KBM-7 (cell line): ENCODE measurements at places on chromosomes 2 and 18.

- DNase-seq = no peak
Measured at GRCh38 chr2:3968736-3969135, 265.4 kb downstream of the DCDC2C start.

GRCh38 chr2:170365686-170366085, 187.7 kb downstream of the MYO3B start:
- DNase-seq = no peak

DNA sequence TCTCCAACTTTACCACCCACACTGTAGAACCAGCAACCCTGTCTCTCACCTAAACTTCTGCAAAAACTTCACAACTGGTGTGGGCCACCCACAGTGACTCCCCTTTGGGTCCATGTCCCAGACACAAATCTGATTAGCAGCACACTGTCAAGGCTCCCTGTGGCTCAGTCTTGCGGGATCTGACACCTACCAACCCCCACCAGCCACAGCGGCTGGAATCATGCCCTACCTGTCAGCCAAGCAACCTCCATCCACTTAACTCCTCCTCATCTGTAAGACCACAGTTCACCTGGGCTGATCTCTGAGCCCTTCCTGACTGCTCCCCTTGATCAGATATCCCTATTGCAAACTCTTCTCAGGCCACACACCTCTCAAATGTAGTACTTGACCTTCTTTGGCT, 14.6 kb downstream of the TCF4 start:
- DNase-seq = no peak

DNA sequence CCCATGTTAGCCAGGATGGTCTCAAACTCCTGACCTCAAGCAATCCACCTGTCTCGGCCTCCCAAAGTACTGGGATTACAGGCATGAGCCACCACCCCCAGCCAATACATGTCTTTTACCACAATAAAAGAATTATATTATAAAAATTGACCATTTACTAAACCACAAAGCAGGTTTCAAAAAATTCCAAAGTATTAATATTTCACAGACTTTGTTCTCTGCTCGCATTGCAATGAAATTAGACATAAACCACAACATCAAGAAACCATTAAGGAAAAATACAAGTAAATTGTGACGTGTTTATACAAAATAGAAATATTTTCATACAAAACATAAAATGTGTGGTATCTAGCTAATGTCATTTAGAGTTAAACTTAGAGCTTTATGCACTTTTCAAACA, 13.4 kb upstream of the MAPRE3 start:
- no peak for DNase-seq

GRCh38 chr2:20457661-20458630, 11.1 kb downstream of the RHOB start:
- DNase-seq = no peak

DNA sequence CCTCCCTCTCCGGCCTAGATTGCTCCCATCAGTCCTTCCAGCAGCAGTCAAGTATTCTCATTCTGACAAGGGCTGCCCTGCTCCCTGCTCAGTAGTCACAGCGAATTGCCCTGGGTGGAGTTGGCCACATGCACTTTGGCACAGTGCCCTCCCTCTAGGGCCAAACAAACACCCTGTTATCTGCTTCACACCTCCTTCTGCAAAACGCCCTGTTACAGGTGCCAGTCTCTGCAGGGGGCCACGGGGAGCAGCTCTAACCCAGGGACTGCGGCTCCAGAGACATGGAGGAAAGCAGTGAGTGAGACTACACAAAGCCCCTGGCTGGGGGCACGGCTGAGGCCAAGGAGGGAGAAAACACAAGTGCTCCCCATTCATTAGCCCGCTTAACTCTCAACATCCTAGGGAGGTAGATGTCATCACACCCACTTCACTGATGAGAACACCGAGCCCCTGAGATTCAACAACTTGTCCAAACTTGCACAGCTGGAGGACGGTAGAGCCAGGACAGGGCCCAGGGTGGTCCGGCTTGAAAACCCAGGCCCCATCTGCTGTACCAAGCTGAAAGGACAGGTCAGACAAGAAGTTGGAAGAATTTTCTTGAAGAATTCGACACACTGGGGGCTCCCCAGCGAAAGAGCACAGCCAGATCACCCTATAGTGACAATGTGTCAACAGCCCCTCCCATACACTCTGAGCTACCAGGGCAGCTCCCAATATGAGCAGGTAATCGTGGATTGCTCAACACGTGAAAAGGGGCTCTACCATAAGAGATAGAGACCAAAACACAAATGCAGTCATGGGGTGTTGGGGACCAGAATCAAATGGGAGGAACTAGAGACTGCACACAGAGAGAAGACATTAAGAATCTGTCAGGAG, 8.7 kb upstream of the TFCP2L1 start:
- DNase-seq = no peak

DNA sequence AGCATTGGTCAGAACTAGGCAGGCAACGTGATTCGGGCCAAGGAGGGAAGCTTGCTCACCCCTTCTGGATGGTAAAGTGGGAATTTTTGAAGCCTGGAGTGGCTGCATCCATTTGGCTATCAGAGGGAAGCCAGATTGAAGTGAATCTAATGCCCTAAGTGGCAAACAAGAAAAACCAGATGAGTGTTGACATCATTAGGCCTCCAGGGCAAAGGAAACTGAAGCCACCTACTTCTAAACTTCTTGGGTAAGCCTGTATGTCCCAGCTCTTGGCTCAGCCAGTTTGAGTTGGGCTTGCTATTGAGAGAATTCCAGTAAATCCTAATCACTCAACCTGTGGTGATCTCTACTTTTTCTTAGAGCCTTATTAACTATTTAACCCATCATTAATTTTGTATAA, 20.9 kb downstream of the SOX11 start:
- no peak for DNase-seq

DNA sequence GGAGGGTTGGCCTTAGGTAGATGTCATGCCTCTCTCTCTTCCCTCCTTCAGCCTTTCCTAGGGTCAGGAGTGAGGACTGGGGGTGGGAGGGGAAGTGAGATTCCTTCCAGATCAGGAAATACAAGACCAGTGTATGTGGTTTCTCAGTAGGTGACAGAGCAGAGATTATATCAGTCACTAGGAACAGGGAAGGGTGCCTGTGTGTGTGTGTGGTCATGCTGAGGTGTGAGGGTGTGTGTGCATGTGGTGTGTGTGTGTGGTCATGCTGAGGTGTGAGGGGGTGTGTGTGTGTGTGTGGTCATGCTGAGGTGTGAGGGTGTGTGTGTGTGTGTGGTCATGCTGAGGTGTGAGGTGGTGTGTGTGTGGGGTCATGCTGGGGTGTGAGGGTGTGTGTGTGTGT, 259.8 kb downstream of the LOXHD1 start:
- no peak for DNase-seq

GRCh38 chr2:161100211-161100895, 59.9 kb upstream of the TANK start:
- no peak for DNase-seq

DNA sequence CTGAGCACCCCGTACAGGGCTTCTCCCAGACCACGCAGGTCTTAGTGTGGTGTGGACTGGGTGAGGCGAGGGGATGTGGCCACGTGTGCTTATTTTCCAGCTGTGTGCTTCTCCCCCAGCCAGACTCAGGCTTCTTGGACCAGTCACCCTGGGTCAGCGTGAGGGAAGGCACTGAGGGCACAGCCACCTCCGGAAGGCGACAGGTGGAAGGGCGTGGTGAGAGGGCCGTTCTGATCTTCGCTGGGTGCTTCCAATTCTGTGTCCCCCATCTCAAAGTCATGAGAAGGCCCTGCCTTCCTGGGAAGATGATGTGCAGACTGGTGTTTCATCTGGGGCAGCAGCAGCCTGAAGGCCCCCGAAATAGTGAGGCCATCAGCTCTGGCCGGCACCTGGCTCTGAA, 169.7 kb upstream of the MYCN start:
- DNase-seq = no peak

DNA sequence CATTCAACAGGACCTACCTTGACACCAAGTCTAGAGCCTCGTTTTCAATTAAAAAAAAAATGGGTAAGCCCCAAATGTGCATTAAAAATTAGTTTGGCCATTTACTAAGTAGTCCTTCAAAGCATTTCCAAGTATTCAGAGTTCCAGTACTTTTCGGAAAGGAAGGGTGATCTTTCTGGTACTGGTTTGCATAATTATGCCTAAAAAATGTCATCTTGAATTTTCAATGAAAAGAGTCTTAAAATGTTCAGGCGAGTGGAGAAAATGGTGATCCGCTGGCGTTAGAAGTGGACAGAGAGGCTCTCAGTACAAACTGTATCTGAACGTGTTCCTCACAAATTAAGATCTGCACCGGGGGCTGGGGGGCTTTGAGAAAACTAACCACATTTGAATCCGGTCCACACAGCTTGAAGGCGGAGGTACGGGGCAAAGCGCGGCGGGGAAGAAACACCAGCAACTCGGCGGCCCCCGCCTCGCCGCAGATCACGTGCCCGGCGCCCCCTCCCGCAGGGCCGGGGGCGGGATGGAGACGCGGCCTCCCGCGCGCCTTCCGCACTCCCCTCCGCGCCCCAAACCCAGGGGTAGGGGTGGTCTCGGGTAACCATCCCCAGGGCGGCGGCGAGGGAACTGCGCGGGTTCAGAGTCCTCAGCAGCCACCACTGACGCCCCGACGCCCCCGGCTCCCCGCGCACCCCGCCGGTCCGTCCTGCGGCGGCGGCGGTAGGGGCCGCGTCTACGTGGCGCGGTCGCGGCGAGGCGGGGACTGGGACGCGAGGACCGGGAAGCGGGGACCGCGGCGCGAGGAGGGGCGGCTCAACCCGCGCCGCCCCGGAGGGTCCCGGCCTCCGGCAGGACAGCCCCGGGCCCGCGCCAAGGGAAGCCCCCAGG, 564 bp downstream of the LPIN2 start:
- DNase-seq = peak; percentile 44

DNA sequence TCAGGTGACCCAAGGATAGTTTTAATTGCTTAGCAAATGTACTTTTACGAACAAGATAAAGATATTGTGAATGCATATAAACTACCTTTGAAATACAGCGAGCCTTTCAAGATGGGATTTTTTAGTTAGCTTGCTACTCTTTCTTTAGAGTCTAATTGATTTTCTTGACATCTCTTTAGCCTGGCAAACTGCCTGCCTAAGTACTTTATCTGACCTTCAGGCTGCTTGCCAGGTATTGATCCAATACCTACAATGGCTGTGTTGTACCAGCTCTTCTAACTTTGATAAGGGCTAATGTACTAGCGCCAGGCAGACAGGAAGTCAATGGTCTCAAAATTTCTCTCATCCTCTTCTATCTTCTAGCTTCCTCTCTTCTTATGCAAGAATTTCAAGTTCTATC, 414.4 kb upstream of the ACVR2A start:
- DNase-seq = no peak

- DNase-seq = peak; percentile 41
Measured at GRCh38 chr18:46096651-46097300, 1.3 kb downstream of the ATP5F1A start.

GRCh38 chr2:10530607-10531239, 82.6 kb upstream of the ODC1 start:
- no peak for DNase-seq

DNA sequence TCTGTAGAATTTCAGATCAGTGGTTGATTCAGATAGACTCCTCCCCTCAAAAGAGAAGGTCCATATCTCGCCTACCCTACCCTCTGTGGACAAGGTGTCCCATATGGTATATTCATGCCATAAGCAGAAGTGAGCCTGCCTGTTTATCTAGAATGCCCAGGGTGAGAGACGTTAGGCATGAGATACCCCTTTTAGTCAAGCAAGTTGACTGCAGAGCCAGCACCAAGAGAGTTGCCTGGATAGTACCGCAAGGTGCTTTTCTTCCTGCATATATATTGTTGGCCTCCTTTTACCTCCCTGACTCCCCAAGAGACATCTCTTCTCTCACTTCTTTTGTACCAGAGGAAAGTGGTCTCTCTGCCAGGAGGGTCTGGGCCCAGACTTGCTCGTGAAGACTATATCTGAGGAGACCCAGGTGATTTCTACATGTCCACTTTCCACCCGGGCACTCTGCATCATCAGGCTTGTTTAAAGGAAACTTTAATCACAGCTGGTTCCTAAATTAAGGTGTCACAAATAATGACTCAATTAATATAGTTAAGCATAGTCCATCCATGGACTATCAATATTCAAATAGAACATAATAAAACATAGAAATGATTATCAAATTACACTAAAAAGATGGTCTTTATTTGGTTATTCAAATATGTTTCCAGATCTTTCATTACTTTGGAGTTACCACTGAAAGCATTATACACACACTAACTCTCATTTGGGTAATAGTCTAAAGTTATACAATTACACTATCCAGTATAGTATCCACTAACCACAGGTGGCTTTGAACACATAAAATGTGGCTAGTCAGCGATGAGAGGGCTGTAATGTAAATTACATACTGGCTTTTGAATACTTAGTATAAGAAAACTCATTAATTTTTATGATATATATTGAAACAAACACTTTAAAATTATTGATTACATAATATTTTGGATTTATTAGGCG, 4.1 kb downstream of the ITGA4 start:
- peak; percentile 49 for DNase-seq

DNA sequence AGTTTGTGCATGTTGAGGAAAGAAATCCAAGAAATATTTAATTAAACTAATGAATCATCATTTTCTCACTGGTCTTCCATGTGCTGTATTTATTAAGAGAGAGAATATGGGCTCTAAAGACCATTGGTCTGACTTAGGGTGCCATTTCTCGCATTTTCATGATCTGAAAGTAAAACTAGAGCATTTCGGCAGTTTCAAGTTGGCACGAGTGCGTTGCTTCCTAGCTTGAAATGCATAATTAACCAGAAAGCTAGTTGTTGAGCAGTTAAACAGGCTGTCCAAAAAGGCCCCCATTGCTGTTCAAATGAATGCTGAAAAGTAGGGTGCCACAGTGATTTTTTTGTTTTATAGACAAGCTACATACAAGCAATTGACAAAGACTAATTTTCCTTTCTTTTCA, 47.4 kb downstream of the SLC8A1 start:
- no peak for DNase-seq

GRCh38 chr2:25252291-25253152, 84.1 kb upstream of the POMC start:
- DNase-seq = no peak

GRCh38 chr2:206266130-206267125, 8.0 kb upstream of the ZDBF2 start:
- DNase-seq = no peak

GRCh38 chr2:159788253-159788652, 9.8 kb downstream of the CD302 start:
- DNase-seq = no peak

GRCh38 chr2:172967036-172967982, 108.3 kb upstream of the MAP3K20 start:
- DNase-seq = no peak

DNA sequence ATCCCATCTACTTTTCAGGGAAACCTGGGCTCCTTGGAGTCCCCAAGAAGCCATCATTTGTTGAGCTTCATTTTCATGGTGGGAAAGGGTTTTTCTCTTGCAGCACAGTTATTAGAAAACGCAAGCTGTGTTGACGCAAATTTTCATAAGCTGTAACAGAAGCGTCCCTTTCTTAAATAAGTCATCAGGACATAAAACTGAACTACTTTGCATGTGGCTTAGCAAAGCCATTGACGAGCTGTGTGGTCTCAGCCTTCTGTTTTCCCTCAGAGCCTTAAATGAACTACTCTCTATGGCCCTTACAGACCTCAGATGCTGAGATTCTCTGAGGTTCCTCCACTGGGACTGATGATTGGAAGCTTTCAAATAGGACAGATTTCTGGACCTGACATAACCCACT, 85.1 kb downstream of the ARL4C start:
- DNase-seq = no peak

- DNase-seq = no peak
Measured at GRCh38 chr2:231132129-231132528, 7.3 kb upstream of the HTR2B start.

GRCh38 chr2:15708865-15709820, 117.5 kb downstream of the DDX1 start:
- DNase-seq = no peak
